ENCODE measurements at places on chromosomes 16 and 17. TPM values are rescaled to one million over a fixed set of nuclear protein-coding genes. Genes with fewer than 3 reads are reported as not detected.

DNA sequence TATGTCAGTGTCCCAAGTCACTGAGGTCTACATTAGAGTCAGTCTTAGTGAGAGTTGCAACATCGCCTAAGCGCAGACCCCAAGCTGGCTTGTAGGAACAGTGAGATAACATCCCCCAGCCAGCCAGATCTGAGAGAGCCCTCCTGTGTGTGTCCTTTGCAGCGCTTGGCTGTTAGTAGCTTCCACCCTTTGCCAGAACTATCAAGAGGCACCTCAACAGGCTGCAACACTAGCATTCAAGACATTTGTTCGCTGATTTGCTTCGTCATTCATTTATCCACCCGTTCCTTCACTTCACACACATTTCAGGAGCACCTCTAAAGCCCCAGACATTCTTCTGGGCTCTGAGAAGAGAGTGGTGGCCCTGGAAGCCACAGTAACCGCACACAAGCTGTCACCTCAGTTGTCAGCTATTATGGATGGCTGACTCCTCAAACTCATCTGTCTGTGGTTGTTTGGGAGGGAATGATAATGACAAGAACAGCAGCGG is 289.6 kb downstream of the WWOX start:
- DNase-seq = no peak

DNA sequence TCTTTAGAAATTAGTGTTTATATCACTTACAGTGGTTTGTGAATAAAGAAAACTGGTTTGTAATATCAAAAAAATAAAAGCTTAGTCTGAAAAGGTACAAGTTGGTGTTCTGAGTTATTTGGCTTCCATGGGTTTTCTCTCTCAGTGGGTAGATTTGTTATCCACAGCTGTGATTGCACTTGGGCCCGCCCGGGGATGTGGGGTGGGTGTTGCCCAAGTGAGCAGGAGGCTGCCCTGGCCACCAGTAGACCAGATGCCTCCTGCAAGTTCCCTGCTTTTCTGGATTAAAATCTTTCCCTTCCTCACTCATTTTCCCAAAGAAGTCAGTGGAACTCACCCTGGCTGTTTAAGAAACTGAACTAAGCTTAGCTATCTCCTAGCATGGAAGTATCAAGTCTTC is 380.6 kb downstream of the RBFOX1 start:
- DNase-seq = no peak

GRCh38 chr17:28792877-28793661 is 49.3 kb downstream of the TRAF4 start:
- no peak for DNase-seq

DNA sequence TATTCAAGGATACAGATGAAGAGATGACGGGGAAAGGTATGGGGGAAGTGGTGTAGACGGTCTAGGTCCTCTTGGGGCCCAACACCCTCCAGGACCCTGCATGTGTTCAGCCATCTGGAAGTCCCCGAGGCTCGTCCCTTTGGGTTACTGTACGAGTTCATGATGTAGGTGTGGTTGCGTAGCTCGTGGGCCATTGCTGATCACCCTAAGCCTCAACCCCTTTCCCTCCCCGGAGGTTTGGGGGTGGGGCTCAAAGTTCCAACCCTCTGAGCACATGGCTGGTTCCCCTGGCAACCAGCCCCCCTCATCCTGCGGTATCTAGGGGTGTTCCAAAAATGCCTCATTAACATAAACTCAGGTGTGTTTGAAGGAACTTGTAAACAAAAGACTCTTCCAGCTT is 98.8 kb upstream of the METRNL start:
- no peak for DNase-seq

DNA sequence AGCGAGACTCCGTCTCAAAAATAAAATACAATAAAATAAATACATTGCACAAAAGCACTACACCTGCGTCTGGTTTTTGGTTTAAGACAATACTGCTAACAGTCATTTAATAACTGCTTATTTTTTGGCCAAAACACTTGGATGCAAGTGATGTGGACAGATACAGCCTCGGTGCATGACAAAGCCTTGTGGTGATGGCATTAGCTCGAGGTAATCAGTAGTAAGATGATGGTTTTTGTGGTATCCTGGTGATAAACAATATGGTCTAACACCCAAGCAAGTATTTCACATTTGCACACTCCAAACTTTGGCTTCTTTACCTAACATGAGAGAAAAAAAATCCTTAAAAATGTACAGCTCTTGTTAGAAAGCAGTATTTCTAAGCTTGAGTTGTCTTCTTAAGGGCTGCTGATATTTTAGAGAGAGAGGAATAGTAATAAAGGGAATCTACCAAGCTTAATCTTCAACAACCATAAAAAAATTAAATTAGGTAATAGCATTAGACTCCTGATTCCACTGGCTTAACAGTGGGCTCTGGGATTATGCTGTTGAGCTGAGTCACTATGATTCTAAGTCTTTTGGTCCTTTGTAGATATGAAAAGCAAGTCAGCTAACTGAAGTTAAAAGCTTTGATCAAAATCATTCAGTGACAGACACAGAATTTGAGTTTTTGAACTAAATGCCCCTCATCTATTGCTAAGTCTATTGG is 111.1 kb downstream of the VPS53 start:
- DNase-seq = no peak

GRCh38 chr16:56202036-56202435 is 10.7 kb downstream of the GNAO1 start:
- no peak for DNase-seq

DNA sequence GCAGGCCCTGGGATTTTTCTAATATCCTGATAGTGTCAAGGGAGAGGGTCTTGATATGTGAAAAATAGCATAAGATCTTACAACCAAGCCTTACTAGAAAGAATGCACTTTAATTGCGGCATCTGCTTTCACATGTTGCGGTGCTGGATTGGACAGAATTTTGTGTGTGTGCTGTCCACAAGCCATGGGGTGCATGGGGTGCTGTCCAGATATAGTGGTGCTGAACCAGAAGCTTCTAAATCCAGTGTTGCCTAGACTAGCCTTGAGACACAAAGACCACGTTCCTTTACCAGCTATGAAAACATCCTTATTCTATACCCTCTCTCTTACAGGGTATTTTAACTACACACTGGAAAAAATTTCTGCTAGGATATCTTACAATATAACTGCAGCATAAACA is 244.0 kb downstream of the TMEM114 start:
- DNase-seq = peak; percentile 11

DNA sequence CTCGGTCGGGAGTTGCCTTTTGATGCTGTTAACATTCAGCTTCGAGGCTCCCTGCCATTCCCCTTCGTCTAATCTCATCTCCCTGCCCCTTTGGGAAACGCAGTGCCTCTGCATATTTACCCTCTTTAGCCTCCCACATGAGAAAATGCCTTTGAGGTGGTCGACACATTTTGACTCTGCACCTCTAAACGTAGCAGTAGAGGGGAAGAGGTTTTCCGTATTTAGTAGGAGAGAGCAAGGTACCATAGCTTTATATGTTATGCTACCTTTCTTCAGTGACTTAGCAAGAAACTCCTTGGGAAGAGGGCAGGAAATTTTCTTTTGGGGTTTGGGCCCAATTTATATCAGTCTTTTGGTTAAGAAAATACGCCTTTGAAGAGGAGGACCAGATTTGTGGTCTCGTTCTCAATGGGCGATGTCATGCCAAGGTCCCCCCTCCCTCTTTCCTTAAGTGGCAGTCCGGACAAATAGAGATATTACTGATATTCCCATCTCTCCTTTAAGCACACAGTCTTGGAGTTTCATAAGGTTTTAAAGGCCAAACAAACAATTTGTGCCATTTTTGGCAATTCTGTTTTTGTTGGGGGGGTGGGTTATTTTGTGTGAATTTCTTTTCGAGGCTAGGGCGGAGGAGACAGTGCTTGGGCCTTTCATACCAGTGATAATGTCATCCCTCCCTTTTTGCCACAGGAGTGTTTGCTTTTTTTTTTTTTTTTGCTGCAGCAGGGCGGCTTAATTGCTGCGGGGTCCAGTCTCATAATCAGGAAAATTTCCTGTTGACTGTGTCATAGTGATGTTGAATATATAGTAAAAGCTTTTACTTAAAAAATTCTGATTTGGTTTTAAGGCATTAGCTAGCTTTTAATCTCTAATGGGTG is 1.5 kb downstream of the PAFAH1B1 start:
- DNase-seq = no peak

- no peak for DNase-seq
Measured at GRCh38 chr17:28189667-28190066, 129.3 kb upstream of the TMEM97 start.

DNA sequence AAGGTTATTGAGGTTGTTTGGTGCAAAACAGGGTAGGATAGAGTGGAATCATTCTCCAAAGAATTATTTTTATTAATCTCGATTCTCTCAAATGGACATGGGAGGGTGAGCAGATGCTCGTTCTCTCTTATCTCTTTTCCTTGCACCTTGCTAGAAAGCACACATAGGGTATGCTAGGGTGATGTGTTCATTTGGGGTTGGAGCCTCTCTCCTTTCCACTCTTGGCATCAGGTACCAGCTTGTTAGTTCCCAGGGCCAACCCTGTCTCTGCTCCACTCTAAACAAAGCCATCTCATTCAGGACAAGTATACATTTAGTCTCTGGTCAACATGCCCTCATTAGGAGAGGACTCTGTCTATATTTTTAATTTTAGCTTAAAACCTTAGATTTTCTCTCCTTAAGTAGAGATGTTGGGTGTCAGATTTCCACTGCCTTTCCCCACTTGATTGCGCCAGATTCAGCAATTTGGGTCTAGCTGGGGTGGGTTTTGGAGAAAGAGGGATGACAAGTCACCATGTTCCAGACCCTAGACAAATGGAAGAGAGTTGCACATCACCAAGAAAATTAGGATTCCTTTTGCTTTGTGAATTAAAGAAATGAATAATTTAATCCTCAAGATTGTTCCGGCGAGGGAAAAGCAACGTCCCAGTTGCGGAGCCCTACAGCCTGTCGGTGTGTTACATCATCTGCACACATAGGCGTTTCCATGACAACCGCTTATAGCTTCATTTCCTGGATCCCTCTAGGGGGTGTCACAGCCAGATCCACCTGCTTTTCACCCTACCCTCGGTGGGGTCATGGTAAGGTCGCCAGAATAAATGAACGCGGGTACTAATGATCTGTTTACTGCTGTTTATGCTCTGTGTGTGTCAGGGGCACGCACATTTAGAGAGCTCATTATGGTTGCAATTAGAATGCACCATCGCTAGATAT is 41.6 kb downstream of the SNX11 start:
- DNase-seq = no peak

- DNase-seq = no peak
Measured at GRCh38 chr16:56436258-56436657, 10.9 kb upstream of the AMFR start.

GRCh38 chr16:49181791-49182518 is 99.7 kb downstream of the CBLN1 start:
- DNase-seq = no peak

GRCh38 chr16:18039931-18040330 is 296.6 kb downstream of the NPIPA8 start:
- DNase-seq = no peak

The KRTAP1-5 gene
- not detected for total RNA-seq

The SMIM22 gene
- 194 TPM for total RNA-seq

The NOL3 gene
- 79.0 TPM for total RNA-seq

The CLDN7 gene
- 248 TPM for total RNA-seq

The KIF2B gene
- total RNA-seq = not detected

The LYRM9 gene
- total RNA-seq = 6.6 TPM

The TBC1D3I gene
- total RNA-seq = 1.4 TPM

All from mucosa of gallbladder (tissue), 1 donor.